ENCODE measurements at places on chromosomes 5 and 9.

GRCh38 chr5:141050622-141051520 lies at the start of gene PCDHB1:
Gene PCDHB1 (plus strand): TSS chr5:141051374. CDS start chr5:141051471, 97 bp downstream.
- DNase-seq = no peak

DNA sequence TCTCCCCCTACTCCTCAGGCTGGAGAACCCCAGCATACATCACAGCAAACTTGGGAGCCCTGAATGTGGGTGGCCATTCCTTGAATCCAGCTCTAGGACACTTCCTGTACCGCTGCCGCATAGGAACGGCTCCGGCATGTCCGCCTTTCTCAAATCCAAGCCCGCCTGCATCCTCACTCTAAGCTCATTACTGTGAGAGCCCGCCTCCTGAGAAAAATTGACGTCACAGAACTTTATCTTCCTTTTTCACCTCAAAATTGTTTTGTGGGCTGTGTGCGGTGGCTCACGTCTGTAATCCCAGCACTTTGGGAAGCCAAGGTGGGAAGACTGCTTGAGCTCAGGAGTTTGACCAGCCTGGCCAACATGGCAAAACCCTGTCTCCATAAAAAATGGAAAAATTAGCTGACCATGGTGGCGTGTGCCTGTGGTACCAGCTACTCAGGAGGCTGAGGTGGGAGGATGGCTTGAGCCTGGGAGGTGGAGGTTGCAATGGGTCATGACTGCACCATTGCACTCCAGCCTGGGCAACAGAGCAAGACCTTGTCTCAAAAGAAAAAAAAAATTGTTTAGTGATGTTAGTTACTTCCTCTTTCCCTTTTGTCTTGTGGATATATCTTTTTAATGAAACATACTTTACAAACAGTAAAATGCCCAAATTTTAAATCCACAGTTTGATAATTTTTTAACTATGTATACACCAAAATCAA lies 22.8 kb downstream of the RNF44 start:
- DNase-seq = no peak

DNA sequence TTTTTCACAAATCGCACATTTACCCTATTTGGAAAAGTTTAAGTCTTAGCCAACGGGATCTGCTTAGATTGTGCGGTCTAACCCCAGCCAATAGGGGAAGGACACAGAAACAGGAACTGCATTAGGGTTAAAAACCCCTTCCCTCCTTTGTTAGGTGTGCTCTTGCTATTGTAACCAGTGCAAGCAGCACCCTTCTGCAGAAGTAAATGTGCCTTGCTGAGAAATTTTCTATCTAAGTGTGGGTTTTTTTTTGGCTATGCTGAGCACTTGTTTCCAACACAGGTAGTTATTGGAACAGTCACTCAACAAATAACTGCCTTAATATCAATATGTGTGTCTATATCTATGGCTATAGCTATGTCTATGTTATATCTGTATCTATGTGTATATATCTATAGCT lies 190.0 kb downstream of the TRIM32 start:
- no peak for DNase-seq

GRCh38 chr5:40165106-40165788 lies 514.5 kb upstream of the PTGER4 start:
- DNase-seq = no peak

- DNase-seq = no peak
Measured at GRCh38 chr5:34555699-34556508, 100.2 kb upstream of the RAI14 start.

- no peak for DNase-seq
Measured at GRCh38 chr9:113536166-113536482, 72.6 kb downstream of the RGS3 start.

DNA sequence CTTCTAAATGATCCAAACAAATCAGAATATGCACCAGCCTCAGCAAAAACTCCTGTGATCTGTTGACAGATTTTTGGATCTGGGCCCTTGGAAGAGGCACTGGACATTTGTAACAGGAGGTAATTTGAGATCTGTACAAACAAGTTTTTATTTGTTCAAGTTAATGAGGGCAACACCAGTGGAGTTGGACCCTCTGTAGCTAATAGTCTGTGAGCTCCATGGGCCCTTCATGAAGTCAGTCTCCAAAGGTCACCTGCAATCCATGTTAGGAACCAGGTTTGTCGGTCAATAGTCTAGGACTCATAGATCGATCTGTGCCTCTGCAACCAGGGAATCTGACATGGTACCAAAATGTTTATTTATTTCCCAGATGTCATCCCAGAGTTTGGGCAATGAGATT lies 40.9 kb downstream of the PAM start:
- no peak for DNase-seq

- peak; percentile 10 for DNase-seq
Measured at GRCh38 chr5:88290801-88291200, 22.2 kb upstream of the TMEM161B start.
